Thoracic aorta endothelial cell (primary cell): ENCODE measurements at places on chromosomes 7 and 10. TPM values are rescaled to one million over a fixed set of nuclear protein-coding genes. Genes with fewer than 3 reads are reported as not detected.

TCERG1L gene
- total RNA-seq = not detected in 2 replicates

CPN1 gene
- not detected in 2 replicates for total RNA-seq

CLCN1 gene
- not detected in 2 replicates for total RNA-seq

GPR15LG gene
- not detected in 2 replicates for total RNA-seq

GJD4 gene
- not detected in 2 replicates for total RNA-seq

ANKRD2 gene
- 0.27 and 1.2 TPM in 2 replicates for total RNA-seq

PITX3 gene
- total RNA-seq = not detected in 2 replicates

ICA1 gene
- 37.2 and 45.6 TPM in 2 replicates for total RNA-seq

PLCE1 gene
- under 0.01 and 0.07 TPM in 2 replicates for total RNA-seq

PTF1A gene
- not detected in 2 replicates for total RNA-seq

CAMK2B gene
- total RNA-seq = 1.1 and 1.8 TPM in 2 replicates

ATOH7 gene
- not detected in 2 replicates for total RNA-seq

GRK5 gene
- total RNA-seq = 27.7 and 29.4 TPM in 2 replicates

MSMB gene
- not detected in 2 replicates for total RNA-seq

PBLD gene
- 3.6 and 4.3 TPM in 2 replicates for total RNA-seq

SPDYE2B gene
- not detected in 2 replicates for total RNA-seq

SCART1 gene
- total RNA-seq = 0.66 and 0.86 TPM in 2 replicates

GDF10 gene
- total RNA-seq = not detected in 2 replicates

OR2A2 gene
- total RNA-seq = not detected in 2 replicates

ITGA8 gene
- 0.13 and 0.65 TPM in 2 replicates for total RNA-seq

SDK1 gene
- 0.50 and 1.7 TPM in 2 replicates for total RNA-seq

CPED1 gene
- total RNA-seq = 0.86 and 1.3 TPM in 2 replicates

TET1 gene
- total RNA-seq = 0.40 and 0.65 TPM in 2 replicates

OR6B1 gene
- not detected in 2 replicates for total RNA-seq

CALML5 gene
- not detected in 2 replicates for total RNA-seq

TMEM213 gene
- total RNA-seq = not detected in 2 replicates

LEP gene
- total RNA-seq = not detected in 2 replicates

SPOCK2 gene
- 0.13 and 0.29 TPM in 2 replicates for total RNA-seq

CCNY gene
- 75.4 and 82.5 TPM in 2 replicates for total RNA-seq

PAPOLB gene
- total RNA-seq = 0.22 and 0.27 TPM in 2 replicates

MRC1 gene
- total RNA-seq = 0.57 and 16.2 TPM in 2 replicates

WEE2 gene
- not detected in 2 replicates for total RNA-seq

SPDYE18 gene
- total RNA-seq = 0.14 TPM in 1 of 2 replicates, not detected in the other

SPDYE16 gene
- not detected in 2 replicates for total RNA-seq

CRPPA gene
- 2.2 and 2.3 TPM in 2 replicates for total RNA-seq

ELOVL3 gene
- total RNA-seq = not detected in 2 replicates

NCF1 gene
- total RNA-seq = not detected in 2 replicates

NPSR1 gene
- total RNA-seq = not detected in 2 replicates

CPA2 gene
- total RNA-seq = not detected in 2 replicates

POR gene
- 46.3 and 51.8 TPM in 2 replicates for total RNA-seq

DLX5 gene
- not detected in 2 replicates for total RNA-seq
